ENCODE measurements at places on chromosomes 16 and 17. TPM values are rescaled to one million over a fixed set of nuclear protein-coding genes. Genes with fewer than 3 reads are reported as not detected.

GRCh38 chr17:59893676-59894100 is 767 bp downstream of the RPS6KB1 start:
- no peak for DNase-seq

GRCh38 chr17:32461853-32462617 is 17.7 kb downstream of the PSMD11 start:
- no peak for DNase-seq

DNA sequence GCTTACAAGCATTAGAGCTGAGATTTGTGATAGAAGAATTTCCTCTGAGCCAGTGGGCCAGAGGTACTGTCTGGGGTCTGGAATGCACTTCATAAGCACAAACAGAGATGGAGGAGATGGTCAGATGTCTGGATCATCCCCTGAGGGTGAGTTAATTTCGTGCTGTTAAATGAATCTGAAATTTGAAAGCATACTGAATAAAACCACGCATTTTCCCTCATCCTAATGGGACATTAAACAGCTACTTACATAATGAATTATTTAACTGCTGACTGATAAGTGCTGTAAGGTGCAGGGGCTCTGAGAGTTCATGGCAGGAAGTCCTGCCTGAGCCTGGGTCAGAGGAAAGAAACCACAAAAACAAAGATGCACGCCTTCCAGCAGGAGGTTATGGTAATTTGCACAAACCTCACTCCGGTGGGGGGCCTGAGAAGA is 136.3 kb upstream of the XYLT1 start:
- DNase-seq: no peak

DNA sequence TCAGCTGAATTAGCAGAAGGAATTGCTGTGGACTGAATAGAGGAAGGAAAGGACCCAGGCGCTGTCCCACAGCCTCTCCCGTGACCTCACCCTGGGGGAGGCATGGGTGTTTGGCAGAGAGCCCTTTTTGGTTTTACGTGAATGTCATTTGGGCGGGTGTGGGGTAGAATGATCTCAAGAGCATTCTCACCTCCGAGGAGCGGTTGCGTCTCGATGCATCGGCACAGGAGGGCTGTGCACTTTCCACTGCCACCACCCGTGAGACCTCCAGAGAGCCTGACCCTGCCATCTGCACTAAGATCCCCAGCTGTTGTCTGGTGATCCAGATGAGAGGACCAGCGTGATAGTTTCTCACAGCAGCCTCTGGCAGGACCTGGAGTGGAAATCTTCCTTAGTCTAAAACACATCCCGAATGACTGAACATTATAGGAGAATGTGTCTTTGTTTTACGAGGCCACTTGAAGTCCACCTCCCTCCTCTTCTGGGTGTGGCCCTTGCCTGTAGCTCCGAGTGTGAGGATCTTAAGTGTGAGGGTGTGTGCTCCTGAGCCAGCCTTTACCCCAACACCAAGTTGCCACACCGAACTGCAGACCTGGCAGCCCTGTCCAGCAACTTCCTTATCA is 29.3 kb downstream of the FOXK2 start:
- DNase-seq: peak; percentile 62

CNGB1 gene
- 0.35 TPM for total RNA-seq

- no peak for DNase-seq
Observed at GRCh38 chr17:16437083-16437482, 21.7 kb downstream of the TRPV2 start.

DNA sequence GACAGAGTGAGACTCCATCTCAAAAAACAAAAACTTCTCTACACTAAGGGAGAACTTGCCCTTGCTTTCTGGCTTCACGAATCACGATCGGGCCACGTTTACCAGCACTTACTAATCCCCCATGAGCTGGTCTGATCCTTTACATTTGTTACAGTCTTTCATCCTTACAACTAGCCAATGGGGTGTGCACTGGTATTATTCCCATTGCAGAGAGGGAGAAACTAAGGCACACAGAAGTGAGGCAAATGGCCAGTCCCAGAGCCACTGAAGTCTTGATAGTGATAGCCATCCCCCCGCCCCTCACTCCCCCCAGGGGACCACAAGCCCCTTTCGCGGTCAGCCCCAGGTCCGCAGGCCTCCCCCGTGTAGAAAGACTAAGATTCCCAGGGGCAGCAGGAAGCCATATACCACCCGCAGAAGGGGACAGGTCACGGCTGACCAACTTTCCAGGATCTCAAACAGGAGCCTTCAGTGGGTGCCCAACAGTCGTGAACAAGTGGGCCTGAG is 868 bp downstream of the NATD1 start:
- DNase-seq: no peak

DNA sequence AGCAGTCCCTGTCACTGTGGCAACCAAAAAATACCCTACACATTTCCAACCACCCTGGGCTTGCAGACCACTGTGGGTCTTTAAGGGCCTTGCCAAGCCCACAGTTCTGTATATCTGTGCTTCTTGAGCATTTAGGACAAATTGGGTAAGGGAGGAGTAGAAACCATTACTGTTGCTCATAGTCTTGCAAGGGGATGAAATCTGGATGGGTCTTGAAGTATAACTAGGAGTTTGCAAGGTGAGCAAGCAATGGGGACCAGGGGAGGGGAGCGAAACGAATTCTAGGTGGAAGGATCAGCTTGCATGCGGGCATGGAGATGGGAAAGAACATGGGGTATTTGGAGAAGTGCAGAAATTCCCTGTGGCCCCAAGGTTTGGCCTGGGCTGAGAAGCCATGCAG is 202.9 kb downstream of the RAB11FIP4 start:
- no peak for DNase-seq

FAM83G gene
- 5.8 TPM for total RNA-seq

GRCh38 chr16:64094992-64095634 is 1026.8 kb downstream of the CDH11 start:
- no peak for DNase-seq
